ENCODE measurements at places on chromosomes 12 and 14.

GRCh38 chr12:41045509-41045908, 142.6 kb upstream of the PDZRN4 start:
- DNase-seq: no peak

DNA sequence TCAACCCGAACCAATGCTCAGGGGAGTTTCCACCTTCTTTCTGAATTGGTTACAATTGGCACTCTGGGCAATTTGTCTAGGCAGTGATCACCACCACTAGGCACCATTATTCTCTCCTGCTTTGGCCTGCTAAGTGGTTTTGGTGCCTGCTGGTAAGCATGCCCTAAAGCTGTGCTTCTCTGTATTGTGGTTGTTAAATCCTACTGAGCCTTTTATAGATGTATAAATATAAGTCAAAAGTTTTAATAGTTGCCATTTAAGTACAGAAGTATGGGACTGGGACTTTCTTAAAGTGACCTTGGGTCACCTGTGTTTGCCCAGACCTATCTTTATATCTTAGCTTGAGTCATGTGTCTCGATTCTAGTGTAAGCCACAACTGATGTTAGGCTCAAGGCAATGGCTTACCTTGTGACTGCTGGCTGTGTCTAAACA, 475.9 kb downstream of the SLC16A7 start:
- no peak for DNase-seq

DNA sequence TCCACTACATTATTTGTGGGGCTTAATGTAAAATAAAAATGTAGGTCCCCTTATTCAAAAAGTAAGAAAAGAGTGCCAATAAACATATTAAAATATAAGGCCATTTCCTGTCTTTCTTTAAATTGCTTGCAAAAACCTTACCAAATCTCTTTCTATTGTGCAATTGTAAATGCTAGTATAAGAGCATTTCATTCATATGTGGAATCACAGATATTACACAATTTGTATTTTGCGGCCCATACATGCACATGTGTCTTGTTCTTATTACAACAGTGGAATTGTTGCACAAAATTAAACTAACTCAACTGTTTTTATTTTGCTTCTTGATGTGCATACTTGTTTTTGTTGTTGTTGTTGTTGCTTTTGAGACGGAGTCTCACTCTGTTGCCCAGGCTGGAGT, 20.1 kb upstream of the CRADD start:
- no peak for DNase-seq

DNA sequence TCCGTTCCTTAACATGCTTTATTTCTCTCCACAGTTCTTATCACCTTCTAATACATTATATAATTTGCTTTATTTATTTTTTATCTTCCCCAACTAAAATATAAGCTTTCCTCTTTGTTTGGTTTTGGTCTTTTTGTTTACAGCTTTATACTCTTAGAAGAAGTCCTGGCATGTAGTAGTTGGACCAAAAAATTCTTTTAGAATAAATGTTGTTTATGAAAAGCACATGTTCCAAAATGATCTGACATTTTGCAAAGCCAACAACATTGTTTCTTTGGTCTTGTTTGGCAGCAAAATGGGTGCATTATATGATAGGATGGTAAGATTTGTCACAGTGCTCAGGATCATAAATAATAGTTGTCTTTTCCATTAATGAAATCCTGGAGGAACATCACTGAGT, 312.5 kb downstream of the LRIG3 start:
- DNase-seq: no peak

GRCh38 chr14:75705014-75705413, 44.0 kb downstream of the TTLL5 start:
- no peak for DNase-seq

DNA sequence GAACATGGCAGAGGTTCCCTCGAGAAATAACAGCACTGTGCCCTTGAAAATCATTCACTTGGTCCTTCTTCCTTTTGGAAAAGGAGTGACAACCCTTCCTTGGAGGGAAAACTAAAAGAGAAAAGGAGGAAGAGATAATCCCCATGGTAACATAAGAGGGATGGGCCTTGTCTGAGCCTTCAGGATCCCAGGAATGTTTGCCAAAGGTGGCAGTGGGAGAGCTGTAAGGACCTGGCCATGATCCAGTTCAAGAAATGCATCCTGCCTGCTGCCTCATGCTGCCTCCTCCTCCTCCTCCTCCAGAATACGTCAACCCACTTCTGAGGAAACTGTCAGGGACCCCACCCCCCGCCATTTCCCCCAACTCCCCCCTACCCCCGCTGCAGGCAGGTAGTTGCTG, 118.8 kb downstream of the KCNK10 start:
- no peak for DNase-seq

GRCh38 chr14:99413172-99413571, 67.5 kb downstream of the SETD3 start:
- DNase-seq: no peak

DNA sequence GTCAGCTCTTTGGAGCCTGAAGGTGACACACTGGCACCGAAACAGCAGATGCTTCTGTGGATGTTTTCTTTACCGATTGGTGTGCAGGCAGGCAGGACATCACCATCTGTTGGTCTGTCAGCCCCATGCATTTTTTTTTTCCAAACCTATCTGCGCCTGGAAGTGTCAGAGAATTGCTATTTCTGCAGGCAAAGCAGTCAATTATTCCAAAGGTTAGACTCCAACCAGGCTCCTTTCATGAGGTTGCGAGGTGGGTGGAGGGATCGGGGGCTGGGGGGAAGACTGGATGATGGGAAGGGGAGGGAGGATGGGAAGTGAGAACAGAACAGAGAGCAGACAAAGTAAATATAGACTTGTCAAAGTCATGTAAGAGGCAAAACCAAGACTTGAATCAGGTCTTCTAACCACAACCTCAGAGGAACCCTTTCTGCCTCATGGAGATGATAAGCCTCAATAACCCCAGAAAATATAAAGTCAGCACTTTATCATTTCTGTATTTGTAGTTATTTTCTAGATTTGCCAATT, 117.7 kb downstream of the OTOGL start:
- no peak for DNase-seq
